ENCODE measurements at places on chromosomes 6 and 20. TPM values are rescaled to one million over a fixed set of nuclear protein-coding genes. Genes with fewer than 3 reads are reported as not detected.

DNA sequence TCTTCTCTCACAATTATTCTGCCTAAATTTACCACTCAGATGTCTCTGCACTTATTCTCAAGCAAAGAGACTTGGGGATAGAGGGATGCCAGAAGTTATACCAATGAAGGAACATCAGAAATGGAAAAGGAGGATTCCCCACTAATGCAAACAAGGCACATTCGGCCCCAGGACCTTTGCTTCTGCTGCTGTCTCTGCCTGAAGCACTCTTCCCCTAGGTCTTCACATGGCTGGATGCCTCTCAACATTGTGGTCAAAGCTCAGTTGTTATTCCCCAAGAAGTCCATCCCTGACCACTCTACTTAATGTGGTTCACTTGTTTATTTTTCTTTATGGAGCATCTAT is 508.7 kb downstream of the DOK5 start:
- DNase-seq = no peak

DNA sequence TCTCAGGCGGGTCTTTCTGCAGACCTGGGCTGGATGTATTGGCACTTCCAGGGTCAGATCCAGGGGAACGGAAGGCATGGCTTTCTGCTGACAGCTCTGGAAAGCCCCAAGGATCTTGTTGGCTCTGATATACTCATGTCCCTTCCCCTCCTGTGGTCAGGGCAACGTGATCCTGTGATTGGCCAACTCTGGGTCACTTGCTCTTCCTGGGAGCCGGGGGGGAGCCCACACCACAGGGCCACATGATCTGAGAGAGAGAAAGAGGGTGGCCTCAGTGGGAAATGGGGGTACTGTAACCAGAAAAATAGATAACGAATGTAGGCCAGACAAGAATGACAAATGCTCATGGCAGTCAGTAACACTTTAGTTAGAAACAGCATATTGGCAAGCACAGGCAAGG is 223.0 kb downstream of the NFATC2 start:
- no peak for DNase-seq

The ENTPD6 gene
- 70.1 TPM for total RNA-seq

GRCh38 chr6:109762769-109763441 is 71.8 kb downstream of the FIG4 start:
- DNase-seq = no peak

The UNC5CL gene
- total RNA-seq = 2.3 TPM

- DNase-seq = no peak
Observed at GRCh38 chr6:90483116-90483839, 103.6 kb downstream of the MAP3K7 start.

The BPIFA1 gene
- total RNA-seq = not detected

The TRIM40 gene
- not detected for total RNA-seq

DNA sequence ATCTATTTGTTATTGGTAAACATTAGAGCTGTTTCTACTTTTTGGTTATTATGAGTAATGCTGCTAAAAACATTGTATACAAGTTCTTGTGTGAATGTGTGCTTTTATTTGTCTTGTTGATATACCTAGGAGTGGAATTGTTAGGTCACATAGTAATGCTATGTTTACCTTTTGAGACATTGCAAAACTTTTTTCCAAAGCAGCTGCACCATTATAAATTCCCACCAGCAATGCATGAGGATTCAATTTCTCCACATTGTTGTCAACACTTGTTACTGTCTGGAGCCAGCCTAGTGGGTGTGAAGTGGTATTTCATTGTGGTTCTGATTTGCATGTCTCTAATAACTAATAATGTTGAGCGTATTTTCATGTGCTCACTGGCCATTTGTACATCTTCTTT is 145.9 kb downstream of the CCDC170 start:
- DNase-seq = no peak

The LGSN gene
- total RNA-seq = not detected

DNA sequence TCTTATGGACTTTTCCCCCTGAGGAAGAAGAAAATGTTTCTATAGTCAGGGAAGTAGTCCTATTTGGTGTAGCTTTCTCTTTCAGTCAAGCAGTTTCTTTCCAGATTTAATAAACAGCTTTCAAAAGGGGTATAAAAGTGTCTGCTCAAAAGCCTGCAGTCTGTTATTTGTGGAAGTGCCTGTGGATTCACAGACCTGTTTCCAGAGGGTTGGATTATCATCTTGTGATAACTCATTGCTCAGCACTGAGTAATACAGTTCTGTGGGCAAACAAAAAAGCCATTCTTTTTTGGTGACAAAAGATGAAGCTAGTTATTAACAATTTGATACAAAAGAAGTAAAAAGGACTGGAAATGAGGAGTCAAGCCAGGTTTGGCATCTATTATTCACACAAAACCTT is 358.2 kb upstream of the ID4 start:
- no peak for DNase-seq

- DNase-seq = no peak
Observed at GRCh38 chr6:13848522-13849150, 34.3 kb upstream of the MCUR1 start.

The TFEB gene
- 12.7 TPM for total RNA-seq

GRCh38 chr20:1401451-1401907 is 8.6 kb upstream of the FKBP1A start:
- DNase-seq = no peak

- DNase-seq = no peak
Observed at GRCh38 chr6:54289426-54289825, 18.8 kb upstream of the TINAG start.

DNA sequence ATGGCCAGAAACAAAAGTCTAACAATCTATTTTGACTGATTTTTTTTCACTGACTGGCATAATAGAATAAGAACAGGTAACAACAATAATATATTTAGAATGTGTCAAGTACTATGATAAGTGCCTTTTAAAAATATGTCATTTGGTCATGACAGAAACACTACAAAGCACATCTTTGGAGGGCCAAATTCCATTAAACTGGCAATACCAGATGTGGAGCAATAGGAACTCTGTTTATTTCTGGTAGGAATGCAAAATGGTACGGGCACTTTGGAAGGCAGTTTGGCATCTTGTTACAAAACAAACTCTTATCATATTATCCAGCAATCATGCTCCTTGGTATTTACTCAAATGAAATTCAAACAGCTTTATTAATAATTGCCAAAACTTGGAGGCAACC is 39.3 kb downstream of the TENT5A start:
- DNase-seq = no peak

The TUBB2B gene
- total RNA-seq = 1.7 TPM

DNA sequence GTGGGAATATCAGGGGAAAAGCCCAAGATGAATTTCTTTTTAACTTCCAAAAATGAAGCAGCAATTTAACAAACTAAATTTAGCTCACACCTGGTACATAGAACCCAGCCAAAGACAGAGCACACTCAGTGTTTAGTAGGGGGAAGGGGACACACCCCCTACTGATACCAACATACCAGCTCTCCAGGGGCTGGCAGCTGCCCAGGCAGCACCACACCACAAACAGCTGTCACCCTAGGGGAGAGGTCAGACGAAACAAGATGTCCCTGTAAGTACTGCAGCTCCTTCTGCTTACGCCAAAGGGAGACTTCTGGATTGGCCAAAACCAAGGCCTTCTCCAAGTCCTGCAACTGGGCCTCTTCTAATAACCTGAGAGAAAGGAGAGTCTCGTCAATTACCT is 26.0 kb downstream of the MDN1 start:
- no peak for DNase-seq

DNA sequence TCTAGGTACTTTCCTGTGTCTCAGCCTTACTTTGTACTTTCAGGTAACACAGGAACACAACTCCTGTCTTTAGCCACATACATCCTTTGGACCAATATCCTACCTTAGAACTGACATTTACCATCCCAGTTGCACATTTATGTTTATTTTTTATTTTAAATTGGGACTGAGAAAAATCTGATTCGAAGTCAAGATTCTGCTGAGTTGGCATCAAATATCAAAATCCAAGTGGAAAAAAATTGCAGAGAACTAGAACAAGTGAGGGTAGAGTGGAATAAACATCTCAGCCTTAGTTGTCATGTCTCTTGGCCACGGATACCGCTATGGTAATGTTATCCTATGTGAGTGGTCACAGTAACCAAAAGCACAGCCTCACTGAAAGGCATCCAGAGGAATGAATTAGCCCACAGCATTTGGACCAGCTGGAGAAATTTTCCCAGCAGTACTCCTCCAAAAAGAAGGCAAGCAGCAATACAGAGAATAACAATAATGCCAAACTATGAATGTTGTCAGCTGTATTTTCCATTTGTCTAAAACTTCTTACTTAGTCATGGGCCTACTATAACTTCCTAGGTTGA is 17.6 kb upstream of the EYA4 start:
- no peak for DNase-seq

DNA sequence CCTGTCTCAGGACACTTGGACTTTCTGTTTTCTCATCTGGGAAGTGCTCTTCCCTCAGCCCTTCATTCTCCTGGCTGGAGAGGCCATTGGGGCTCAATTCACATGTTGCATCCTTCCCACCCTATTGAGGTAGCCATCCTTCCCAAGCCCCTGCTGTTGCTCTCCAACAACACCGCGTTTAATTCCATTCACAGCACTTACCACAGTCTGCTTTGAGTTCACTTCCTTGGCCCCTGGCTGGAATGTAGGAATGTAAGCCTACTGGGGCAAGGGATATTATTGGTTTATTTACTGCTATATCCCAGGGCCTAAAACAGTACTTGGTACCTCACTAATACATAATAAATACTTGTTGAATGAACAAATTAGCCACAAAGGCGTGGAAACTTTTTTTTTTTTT is 6.7 kb upstream of the GFOD1 start:
- no peak for DNase-seq

DNA sequence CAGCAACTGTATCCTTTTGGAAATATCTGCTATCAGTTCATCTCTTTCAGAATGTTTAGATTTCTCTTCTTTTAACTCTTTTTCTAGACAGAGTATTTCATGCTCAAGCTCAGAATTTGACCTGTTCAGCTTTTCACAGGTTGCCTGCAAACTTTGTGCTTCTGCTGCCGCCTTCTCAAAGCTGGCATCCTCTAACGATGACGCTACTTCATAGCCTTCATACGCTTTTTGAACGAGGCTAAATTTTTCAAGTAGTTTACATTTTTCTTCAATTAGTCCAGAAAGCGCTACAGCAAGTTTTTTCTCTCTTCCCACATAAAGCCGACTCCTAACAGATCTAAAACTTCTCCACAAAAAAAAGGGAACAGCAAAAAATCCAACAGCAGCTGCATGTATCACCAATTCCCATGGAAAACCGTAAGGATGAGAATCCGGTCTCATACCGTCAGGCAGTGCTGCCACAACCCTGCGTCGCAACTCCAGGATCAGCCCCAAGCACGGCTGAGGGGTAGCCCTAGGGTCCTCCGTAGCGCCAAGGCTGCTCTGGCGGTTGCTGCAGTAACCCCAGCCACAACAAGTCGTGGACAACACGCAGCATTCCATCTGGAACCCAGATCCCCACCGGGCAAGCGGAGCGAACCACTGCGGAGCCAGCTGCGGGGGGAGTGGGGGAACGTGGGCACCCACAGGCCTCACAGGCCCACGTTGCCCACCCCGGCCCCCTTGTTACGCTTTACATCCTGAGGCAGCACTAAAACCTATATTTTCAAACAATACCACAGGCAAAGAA is 30.6 kb downstream of the DACT2 start:
- no peak for DNase-seq

The NEU1 gene
- 30.0 TPM for total RNA-seq

DNA sequence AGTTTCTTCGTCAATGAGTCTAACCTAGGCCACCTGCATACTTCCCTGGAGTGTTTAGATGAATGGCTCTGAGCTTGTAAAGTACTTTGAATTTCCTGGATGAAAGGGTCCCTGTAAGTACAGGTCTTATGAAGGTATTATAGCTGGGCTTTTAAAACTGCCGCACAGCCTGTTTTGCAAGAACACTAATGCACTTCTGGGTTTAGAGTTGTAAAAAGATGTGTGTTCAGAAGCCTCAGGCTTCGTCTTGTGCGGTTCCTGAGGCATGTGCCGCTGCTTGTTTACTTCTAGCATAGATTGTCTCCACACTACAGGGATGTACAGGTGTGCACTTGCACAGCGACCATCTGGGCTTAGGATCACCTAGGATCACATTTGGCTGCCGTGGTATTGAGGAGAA is 324.5 kb downstream of the SOX4 start:
- DNase-seq = no peak

DNA sequence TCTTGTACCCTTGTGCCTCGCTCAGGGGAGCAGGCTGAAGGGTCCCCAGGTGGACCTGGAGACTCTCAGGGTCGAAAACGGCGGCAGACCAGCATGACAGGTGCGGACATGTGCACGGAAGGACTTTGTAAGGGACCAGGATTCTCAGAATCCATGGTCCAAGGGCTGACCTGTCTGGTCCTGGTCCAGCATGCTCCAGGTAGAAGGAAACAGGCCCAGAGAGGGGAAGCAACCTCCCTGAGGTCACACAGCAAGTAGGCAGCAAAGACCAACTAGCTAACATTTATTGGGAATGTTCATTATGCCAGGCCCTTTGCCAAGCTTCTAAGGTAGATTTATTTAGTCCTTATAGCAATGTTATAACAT is 5.9 kb downstream of the CDKN1A start:
- no peak for DNase-seq

The ESR1 gene
- total RNA-seq = 1.6 TPM

The CLPSL1 gene
- total RNA-seq = not detected

GRCh38 chr6:51027283-51028065 is 208.8 kb downstream of the TFAP2B start:
- DNase-seq = no peak

The LST1 gene
- 14.2 TPM for total RNA-seq

The TRIM38 gene
- total RNA-seq = 13.6 TPM

DNA sequence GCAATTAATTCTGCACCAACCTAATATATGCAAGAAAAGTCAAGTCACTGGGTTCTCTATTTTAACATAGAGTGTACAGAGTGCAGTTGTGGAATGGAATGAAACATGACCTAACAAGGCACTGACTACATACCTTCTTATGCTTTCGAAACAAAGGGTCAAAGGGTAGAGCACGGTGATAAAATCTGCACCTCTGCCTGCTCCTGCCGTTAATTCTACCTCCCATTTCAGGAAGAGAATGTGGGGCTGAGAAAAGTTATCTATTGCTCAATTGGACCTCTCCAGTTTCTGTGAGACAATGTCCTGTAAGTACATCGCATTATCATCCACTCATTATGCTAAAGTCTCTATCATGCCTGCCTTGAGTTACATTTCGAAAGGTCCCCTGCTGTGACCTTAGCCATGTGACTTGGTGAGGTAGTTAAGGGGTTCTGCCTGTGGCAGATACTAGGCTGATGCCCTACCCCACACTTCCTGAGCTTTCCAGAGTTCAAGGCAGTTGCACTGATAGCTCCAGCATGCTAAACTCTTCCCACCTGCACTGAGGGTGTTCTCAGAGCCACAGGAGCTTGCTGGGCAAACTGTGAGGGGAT is 14.0 kb upstream of the MOCS1 start:
- DNase-seq = no peak

DNA sequence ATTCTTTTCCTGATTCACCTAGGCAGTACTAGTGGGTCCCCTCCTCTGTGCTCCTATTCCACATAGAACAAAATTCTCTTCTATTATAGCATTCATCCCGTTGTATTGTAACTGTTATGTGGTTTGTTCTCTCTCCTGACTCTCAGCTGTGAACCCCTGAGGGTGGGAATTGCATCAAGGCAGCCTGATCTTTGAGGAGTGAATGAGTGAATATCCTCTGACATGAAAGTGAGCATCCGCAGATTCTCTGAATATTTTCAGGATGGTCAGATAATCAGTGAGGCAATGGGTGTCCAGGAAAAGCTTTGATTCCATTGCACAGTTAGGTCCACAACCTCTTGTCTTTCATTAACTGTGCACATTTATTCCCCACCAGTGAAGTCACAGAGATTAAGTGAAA is 67.6 kb upstream of the SLC22A23 start:
- no peak for DNase-seq

The MATN4 gene
- not detected for total RNA-seq

GRCh38 chr20:34922654-34923381 is 32.8 kb downstream of the GSS start:
- no peak for DNase-seq

The MLIP gene
- not detected for total RNA-seq

GRCh38 chr6:119966484-119966883 is 616.9 kb upstream of the MAN1A1 start:
- no peak for DNase-seq

All from CD8-positive, alpha-beta T cell (primary cell).